ENCODE measurements at places on chromosomes 4 and X. TPM values are rescaled to one million over a fixed set of nuclear protein-coding genes. Genes with fewer than 3 reads are reported as not detected.

GRCh38 chr4:1011666-1012033 is 224 bp downstream of the FGFRL1 start:
- DNase-seq: no peak

GRCh38 chr4:22099896-22100295 is 151.3 kb upstream of the KCNIP4 start:
- no peak for DNase-seq

- DNase-seq: no peak
These were observed 114.0 kb downstream of the CLCN5 start for GRCh38 chrX:50036426-50036825.

- DNase-seq: no peak
These were observed 40.3 kb downstream of the LRBA start for GRCh38 chr4:150974750-150975149.

The MAB21L2 gene
- not detected for total RNA-seq

DNA sequence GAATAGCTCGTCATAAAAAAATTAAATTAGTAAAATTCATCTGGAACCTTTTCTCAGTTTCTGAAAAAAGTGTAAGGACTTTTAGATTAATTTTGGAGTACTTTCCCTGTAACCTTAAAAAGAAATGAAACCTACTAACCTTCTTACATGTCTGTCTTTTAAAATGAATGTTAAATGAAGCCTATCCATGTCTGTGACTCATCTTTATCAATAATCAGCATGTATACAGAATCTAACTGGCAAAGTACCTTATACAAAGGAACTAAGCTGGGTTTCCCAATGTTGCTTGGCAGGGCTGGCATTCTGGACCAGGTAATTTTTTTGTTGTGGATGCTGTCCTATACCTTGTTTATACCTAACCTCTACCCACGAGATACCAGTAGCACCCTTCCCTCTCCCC is 13.6 kb downstream of the FBXW7 start:
- no peak for DNase-seq

The TSPAN6 gene
- 3.3 TPM for total RNA-seq

GRCh38 chrX:139798701-139799100 is 90.7 kb upstream of the MCF2 start:
- no peak for DNase-seq

The USP17L13 gene
- total RNA-seq: not detected

The CCDC158 gene
- total RNA-seq: 0.32 TPM

The FAT4 gene
- total RNA-seq: 8.4 TPM

GRCh38 chrX:126799059-126799458 is 20.5 kb upstream of the PRR32 start:
- no peak for DNase-seq

- no peak for DNase-seq
These were observed 27.1 kb downstream of the CFAP299 start for GRCh38 chr4:80362578-80363181.

GRCh38 chr4:83989835-83990234 is 453.9 kb downstream of the GPAT3 start:
- no peak for DNase-seq

- no peak for DNase-seq
These were observed 34.1 kb upstream of the ZNF81 start for GRCh38 chrX:47802589-47802988.

- no peak for DNase-seq
These were observed 16.3 kb upstream of the NEUROG2 start for GRCh38 chr4:112532267-112532666.

- no peak for DNase-seq
These were observed 843.4 kb downstream of the FSTL5 start for GRCh38 chr4:161320377-161320776.

DNA sequence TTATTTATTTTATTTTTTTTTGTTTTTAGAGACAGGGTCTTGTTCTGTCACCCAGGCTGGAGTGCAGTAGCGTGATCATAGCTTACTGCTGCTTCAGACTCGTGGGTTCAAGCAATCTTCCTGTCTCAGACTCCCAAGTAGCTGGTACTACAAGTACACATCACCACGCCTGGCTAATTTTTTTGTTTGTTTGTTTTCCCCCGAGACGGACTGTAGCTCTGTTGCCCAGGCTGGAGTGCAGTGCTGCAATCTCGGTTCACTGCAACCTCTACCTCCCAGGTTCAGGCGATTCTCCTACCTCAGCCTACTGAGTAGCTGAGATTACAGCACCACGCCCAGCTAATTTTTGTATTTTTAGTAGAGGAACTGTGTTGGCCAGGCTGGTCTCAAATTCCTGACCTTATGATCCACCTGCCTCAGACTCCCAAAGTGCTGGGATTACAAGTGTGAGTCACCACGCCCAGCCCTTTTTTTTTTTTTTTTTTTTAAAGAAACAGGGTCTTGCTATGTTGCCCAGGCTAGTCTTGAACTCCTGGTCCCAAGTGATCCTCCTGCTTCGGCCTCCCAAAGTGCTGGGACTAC is 32.2 kb downstream of the COPS4 start:
- DNase-seq: no peak

- no peak for DNase-seq
These were observed 83.9 kb upstream of the ARHGAP24 start for GRCh38 chr4:85391071-85391470.

GRCh38 chr4:6023731-6024130 is 5.5 kb upstream of the C4orf50 start:
- no peak for DNase-seq

GRCh38 chr4:30865691-30866090 is 145.5 kb downstream of the PCDH7 start:
- DNase-seq: no peak

The TEX13B gene
- total RNA-seq: not detected

DNA sequence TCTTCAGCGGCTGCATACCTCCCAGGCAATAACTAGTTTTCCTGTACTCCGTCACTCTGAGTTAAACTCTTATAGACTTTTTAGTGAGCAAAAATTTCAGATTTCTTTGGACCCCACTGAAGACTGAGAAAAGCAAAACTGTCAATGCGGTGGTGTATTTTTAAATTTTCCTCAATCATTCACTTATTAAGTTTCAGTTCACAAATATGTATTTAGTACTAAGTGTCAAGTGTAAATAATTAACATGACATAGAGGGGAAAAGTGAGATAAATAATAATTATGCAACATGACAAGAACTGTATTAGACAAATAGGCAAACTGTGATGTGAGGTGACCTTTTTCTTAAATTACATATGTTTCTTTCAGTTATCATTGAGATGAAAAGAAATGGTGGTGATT is 124.4 kb downstream of the NAF1 start:
- DNase-seq: no peak

- DNase-seq: no peak
These were observed 694.2 kb upstream of the TENM3 start for GRCh38 chr4:181548873-181549575.

DNA sequence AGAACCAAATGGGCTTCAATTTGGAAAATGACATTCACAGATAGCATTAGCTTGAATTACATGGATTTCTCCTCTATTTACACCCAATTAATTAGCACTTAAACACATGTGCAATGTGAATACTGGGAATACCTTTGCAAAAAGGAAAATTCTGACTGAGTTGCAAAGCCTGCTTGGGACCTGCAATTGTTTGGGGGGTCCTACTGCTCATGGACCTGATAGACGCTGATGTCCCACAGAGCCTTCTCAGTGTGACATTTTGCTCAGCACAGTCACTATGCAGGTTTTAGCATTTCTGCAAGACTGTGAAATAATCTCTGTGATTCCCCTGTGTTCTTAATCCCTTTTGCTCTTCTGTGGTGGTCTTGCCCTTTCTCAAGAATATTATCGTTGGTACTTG is 101.2 kb upstream of the PGRMC2 start:
- DNase-seq: no peak

GRCh38 chr4:166386491-166387360 is 513.7 kb downstream of the TLL1 start:
- no peak for DNase-seq
